ENCODE measurements at places on chromosomes 7 and 10.

DNA sequence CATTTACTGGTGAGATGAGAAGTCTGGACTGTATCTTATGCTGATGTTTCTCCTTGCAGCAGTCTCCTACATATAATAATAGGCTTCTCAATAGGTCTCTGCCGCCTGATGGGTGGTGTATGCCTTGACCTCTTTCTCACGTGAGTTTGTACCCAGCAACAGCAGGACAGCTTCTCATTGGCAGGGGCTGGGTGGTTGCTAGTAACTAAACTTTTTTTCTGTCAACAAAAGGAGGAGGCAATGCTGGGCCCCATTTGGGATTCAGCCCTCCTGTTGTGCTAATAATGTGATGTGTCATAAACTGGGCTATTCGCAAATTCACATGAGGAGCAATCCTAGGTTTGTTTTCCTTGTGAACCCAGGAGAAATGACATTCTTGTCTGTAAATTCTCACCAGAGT lies 533.6 kb downstream of the GATA3 start:
- DNase-seq = no peak

GRCh38 chr10:89327803-89328441 lies at the start of gene IFIT3:
TSS of gene IFIT3 (plus strand) at chr10:89327997. CDS start at chr10:89328074, 77 bp downstream.
- no peak for DNase-seq

DNA sequence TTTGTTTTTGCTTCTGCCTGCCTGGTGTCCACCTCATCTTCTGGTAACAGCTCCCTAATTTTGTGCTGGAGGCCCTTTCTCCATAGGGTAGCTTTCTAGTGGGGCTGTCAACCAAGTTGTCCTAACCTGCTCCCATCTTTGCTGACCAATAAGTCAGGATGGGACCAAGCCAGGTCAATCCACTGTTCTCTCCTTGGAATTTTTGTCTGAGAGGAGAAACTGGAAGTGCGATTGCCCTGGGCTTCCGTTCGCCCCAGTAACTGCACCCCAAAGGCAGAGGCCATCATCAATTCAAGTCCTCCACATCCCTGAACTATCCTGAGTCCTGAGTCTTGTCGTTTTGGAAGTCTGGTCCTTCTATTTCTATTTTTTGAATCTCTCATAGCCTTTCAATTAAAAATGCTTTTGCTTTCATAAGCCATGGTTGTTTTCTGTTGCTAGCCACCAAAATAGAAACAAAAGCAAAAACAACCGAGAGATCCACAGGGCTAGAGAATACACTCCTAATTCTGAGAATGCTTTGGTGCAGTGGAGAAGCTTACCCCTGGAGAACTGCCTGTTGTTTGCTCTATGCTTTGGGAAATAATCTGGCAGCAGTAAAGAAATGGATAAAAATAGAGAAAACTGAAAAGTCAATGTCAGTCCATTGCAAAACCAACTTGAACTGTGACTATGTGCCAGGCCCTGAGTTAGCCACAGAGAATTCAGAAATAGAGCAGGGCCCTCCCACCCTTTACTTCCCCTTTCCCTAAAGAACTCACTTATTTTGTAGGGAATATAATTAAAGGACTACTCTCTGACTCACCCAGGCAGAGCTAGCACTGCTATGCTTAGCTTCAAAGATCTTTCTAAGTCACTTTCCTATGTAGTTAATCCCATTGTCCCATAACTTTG lies 368.1 kb downstream of the CXCL12 start:
- DNase-seq = no peak

GRCh38 chr10:121556455-121556854 lies 41.8 kb downstream of the FGFR2 start:
- no peak for DNase-seq

GRCh38 chr10:132291826-132292225 lies 15.9 kb downstream of the STK32C start:
- no peak for DNase-seq

GRCh38 chr7:102321351-102322201 lies 34.7 kb downstream of the SPDYE6 start:
- no peak for DNase-seq

GRCh38 chr10:104580321-104580720 lies 60.8 kb upstream of the SORCS3 start:
- no peak for DNase-seq

DNA sequence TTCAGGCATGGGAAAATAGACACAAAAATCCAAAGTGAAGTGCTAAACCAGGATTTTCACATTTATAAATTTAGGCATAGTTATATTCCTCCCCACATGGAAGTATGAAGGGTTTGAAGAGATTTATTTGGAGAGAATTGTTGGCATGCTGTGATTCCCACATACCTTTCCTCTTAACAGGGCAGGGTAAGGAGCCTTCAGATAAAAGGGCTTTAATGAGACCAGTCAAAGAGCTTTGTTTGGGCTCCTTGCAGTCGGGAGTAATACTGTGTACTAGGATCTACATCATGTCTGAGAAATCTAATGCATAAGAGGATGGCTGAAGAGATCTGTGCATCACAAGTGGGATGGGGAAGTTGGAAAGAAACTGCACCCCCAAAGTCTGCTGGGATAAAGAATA lies 140.8 kb upstream of the PTN start:
- no peak for DNase-seq

DNA sequence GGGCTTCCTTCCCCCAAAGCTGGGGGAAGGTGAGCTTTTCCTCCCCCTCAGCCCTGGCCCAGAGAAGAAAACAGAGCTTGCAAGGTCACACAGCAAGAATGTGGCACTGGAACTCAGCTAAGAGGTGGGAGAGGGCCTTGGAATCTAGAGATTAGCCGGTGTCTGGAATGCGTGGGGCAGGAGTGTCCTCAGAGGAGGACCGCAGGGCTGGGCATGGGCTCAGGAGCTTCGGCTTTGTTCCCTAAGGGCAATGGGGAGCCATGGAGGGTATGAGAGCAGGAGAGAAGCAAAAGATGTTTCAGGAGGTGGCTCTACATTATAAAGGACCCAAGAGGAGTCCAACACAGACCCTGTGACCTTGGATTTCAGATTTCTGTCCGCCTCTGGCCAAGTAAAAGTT lies 127.2 kb upstream of the TNRC18 start:
- DNase-seq = no peak

DNA sequence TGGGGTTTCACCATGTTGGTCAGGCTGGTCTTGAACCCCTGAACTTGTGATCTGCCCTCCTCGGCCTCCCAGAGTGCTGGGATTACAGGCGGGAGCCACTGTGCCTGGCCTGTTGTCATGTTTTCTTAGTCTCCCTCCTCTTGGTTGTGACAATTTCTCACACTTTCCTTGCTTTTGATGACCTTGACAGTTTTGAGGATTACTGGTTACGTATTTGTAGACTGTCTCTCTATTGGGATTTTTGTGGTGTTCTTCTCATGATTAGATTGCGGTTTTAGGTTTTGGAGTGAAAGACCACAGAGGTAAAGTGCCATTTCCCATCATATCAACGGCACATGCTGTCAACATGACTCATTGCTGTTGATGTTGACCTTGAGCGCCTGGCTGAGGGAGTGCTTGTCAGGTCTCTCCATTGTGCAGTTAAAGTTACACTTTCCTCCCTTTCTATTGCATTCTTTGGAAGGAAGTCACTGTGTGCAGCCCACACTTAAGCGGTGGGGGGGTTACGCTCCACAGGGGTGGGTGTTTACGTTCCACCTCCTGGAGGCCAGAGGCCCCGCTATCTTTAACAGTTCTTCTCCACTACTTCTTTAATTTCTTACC lies 10.8 kb downstream of the NEURL1 start:
- DNase-seq = no peak

- no peak for DNase-seq
These were observed 190.9 kb upstream of the YAE1 start for GRCh38 chr7:39375047-39375873.

GRCh38 chr7:129514683-129515082 lies 12.4 kb downstream of the SMKR1 start:
- DNase-seq = no peak

Data from NCI-H187 (cell line).